ENCODE measurements at places on chromosomes 4 and X. TPM values are rescaled to one million over a fixed set of nuclear protein-coding genes. Genes with fewer than 3 reads are reported as not detected.

The GASK1B gene
- total RNA-seq: 37.3 TPM

The HDAC8 gene
- 27.0 TPM for total RNA-seq

The NHSL2 gene
- total RNA-seq: 17.3 TPM

The TXK gene
- 4.4 TPM for total RNA-seq

Measured in upper lobe of right lung (tissue), 1 donor.